ENCODE measurements at places on chromosomes 1 and 21.

DNA sequence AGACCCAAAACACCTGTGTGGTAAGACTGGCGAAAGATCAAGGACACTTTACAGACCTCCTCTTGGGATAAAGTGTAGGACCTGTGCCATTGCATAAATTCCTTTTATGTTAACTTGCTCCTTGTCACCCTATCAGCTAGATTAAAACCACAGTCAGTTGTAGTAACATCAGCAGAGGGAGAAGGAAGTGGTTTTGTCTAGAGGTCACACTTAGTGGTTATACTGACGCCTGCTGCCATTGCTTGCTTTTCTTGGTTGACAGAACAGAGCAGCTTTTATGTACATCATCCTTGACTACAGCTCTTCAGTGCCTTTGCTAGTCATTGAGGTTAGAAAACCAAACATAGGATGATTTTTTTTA lies 101.4 kb downstream of the PBX1 start:
- no peak for DNase-seq

DNA sequence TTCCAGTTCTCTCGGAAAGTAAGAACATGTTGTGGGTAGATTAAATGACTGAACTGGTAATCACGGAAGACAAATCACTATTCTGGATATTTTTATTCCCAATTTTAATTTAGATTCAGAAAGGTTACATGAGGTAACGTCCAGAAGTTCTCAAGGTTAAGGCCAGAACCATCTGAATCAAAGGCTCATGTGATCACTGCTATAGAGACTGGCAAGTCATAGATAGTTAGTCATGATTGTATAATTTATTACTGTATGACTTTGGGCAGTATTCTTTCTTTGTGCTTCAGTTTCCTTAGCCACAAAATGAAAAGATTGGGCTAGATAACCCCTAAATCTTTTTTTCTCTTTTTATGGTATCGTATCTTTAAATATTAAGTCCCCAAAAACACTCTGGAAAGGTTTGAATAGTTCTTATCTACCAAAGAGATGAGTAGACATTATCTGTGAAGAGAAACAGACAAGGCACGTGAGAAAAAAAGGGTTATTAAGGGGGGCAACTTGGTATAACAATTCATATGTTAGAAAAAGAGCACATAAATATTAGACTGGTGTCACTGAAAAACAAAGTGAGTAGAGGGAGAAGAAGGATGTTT lies 241.0 kb downstream of the PTPRC start:
- no peak for DNase-seq

GRCh38 chr1:100597061-100597741 lies 59.3 kb downstream of the GPR88 start:
- DNase-seq, result no peak

GRCh38 chr21:28179136-28179535 lies 813.5 kb downstream of the LTN1 start:
- DNase-seq, result no peak

GRCh38 chr21:25625036-25625435 lies 14.0 kb upstream of the JAM2 start:
- no peak for DNase-seq

- DNase-seq, result no peak
Measured at GRCh38 chr1:48617252-48617651, 145.2 kb upstream of the SPATA6 start.

DNA sequence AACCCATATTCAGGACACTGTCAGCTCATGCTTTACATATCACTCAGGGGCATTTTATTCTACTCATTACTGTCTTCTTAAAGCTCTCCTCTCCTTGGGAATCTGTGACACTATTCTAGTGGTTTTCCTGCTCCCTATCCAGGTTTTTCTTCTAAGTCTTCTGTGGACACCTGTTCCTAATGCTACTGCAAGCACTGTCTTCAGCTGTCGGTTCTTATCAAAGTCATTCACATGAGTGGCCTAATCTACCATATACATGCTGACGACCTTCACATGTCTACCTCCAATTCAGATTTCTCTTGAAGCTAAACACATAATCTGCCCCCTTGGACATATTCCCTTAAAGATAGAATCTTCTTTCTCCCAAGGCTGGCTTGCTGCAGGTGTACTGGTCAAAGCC lies 39.8 kb upstream of the PRRX1 start:
- DNase-seq, result no peak

DNA sequence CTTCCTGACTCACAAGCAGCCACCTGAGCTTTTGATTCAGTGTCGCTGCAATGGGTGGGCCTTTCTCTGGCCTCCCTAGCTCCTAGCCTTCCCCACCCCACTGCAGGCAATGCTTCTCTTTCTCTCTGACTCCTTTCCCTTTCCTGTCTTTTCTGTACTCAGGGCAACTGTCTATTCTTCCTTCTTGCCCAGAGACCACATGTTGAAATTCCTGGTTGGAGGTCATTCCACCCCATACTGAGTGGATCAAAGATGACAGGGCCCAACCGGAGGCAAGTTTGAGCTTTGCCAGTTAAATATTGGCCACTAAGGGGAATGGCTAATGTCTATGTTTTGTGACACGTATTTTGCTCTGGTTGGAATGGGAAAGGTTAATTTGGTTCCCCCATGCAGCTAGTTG lies 65.2 kb upstream of the ARID1A start:
- DNase-seq, result no peak
